ENCODE measurements at places on chromosomes 7 and 10.

DNA sequence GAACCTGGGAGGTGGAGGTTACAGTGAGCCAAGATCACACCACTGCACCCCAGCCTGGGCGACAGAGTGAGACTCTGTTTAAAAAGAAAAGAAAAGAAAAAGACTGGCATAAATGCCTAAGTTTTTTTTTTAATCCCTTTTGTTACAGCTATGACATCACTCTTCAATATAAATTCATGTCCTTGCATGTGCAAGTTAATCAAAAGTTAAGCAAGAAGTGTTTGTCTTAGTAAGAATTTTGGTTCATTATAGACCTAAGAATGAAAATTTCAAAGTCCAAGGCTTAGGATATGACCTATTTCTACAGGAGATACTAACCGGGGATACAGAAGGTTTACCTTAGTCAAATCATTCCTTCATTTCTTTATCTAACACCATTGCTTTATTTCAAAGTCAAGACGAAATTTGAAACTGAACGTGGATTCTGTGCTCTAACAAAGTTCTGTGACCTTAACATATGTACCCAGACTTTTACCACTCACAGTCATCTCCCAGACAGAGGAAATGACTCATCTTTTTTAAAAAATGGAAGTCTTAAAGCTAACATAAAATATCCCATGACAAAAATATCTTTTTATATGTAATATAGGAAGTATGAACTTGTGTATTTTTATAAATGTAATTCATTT is 29.3 kb upstream of the ITGB8 start:
- no peak for DNase-seq

GRCh38 chr7:132203021-132203420 is 373.2 kb downstream of the PLXNA4 start:
- DNase-seq, result no peak

DNA sequence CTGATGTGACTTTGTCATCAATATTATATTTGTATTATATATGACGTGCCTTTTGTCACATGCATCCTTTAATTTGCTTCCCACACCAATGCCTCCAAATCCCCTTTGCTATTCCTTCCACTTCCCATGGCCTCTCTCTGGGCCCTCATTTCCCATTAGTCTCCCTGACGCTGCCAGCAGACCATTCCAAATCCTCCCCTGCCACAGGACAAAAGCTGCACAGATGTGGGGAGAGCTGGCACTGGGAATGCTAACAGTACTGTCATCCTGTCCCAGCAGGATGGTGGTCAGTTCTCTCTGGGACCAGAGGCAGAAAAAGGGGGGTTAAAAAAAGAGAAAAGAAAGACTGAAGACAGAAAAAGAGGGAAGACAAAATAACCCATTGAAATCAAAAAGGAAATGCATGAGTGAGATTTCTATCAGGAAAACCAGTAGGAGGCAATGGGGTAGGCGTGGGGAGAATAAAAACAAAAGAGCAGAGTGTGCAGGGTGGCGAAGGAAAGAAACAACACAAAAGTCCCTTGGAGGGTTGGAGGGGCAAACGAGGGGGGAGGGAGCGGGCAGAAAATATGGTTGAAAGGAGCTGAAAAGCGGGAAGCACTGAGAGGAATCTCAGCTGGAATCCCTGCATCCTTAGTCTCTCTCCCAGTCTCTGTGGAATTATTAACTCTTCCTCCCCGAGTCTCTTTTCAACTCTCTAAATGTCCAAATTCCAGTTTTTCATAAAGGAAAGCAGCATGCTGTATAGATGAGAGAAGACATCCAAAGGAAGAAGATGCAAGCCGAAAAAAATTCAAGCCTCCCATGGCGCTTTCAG is 59.2 kb upstream of the PTN start:
- no peak for DNase-seq

GRCh38 chr10:125123476-125124114 is 36.8 kb downstream of the CTBP2 start:
- DNase-seq, result no peak

DNA sequence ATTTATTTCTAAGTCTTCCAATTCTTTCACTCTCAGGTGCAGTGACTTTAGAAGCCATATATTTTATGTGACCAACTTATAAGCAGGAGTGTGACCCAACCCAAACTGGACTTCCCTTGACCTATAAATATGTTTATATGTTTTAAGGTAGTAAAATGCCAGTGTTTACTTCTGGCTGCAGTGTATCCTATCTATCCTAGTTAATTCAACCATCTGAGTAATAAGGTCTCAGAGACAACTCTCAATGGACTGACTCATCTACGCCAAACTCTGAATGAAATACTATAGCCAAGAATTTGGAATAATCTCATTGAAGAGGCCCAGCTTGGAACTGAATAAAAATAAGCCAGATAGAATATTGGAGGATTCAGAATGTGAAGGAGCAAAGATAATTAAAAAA is 544.5 kb upstream of the SORCS1 start:
- DNase-seq, result no peak

GRCh38 chr7:30159698-30160143 is 24.9 kb downstream of the MTURN start:
- no peak for DNase-seq

DNA sequence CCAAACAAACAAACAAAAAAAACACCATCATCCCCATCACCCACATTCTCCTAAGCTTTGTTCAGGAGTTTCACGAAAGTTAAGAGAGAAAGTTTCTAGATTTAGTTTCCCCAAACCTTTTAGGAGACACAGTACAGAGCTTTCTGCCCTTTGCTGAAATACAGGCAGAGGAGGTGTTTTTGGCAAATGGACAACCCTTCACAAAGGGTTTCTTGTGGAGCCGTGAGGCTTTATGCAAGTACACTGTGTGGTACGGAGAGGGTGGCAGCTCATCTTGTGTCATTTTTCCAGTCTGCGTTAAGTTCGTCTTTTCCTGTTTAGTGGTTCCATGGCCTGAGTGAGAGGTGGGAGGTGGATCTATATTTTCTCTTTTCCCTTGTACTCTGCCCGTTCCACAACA is 215.5 kb upstream of the PRKCQ start:
- DNase-seq, result no peak

- DNase-seq, result no peak
Observed at GRCh38 chr7:33744293-33745075, 160.9 kb upstream of the BMPER start.

DNA sequence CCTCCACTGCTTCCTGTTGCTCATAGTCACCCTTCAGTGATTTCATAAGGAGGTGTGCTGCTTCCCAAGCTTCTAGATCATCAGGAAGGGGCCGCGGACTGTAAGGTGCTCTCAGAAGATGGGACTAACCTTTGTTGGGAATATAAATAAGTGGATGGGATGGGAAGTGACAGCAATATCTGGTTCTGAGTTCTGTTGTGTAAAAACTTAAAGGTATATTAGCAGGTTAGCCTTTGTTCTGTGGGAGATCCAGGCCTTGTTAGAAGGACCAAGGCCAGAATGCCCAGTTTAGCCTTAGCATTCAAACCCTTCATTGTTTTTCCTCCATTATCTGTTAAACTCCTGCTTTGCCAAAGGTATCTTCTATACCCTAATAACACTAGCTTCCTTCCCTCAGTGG is 12.4 kb downstream of the BUB3 start:
- DNase-seq, result no peak

- no peak for DNase-seq
Observed at GRCh38 chr10:90822508-90822907, 35.3 kb downstream of the HTR7 start.

- DNase-seq, result no peak
Observed at GRCh38 chr7:35705932-35706461, 11.1 kb upstream of the HERPUD2 start.

DNA sequence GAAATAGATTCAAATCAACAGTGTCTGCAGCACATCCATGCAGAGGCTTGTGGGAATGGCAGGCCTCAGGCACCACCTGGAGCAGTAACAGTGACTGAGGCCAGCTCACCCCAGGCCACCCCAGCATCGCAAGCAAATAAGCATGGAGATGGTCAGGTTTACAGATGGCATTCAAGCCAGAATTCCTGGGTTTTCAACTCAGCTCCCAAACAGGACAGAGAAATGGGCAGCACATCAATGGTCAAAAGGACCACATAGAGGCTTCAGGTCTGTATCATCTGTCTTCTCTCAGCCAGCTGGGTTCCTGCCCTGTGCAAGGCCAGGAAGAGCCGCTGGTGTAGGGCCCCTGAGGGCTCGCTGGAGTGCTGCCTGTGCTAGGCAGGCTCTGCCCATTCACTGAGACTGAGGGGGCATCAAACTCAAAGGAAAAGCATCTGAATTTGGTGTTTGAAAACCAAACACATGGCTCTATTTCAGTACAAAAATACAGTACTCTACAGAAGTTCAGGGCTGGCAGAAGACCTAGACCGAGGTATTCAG is 112.5 kb downstream of the KMT2E start:
- no peak for DNase-seq

DNA sequence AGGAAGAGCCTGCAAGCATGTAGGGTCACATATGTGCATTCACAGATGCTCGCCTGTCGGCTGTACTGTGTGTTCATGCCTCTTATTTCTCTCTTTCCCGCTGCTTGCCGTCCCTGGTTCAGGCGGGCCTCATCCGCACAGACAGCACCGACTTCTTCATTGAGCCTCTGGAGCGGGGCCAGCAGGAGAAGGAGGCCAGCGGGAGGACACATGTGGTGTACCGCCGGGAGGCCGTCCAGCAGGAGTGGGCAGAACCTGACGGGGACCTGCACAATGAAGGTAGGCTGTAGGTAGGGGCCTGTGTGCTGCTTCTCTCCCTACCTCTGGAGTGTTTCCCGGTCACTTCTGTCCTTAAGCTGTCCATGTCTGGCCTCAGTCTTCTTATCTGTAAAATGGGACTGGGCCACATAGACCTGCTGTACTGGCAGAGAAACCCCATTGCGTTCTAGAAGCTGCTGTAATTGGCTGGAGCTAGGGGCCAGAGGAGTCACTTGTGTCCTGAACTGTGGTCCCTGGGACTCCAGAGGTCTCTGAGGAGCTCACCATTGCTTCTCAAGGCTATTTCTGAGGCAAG is 30.0 kb downstream of the ADAMTS14 start:
- DNase-seq, result no peak

GRCh38 chr10:102514487-102515311 is 10.9 kb downstream of the SUFU start:
- DNase-seq, result no peak

GRCh38 chr10:27771231-27771630 is 25.6 kb upstream of the MKX start:
- DNase-seq, result no peak

GRCh38 chr10:60367024-60367423 is 22.7 kb downstream of the ANK3 start:
- no peak for DNase-seq

DNA sequence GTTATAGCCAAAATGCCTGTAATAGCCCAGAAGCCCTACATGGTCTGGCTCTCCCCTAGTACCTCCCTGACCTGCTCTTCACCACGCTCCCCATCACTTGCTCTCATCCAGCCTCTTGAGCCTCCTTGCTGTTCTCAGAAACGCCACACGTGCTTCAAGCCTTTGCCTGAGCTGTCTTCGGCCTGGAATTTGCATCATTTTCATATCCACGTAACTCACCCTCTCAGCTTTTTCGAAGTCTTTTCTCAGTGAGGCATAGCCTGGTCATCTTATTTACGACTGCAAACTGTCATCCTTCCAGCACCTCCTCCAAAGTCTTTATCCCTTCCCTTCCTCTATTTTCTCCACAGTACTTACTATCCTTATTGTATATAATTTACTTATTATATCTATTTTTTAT is 151.0 kb upstream of the AHR start:
- no peak for DNase-seq

Data from progenitor cell of endocrine pancreas (in vitro differentiated cells).